Activated T-helper 17 cell treated with anti-CD3 and anti-CD28 coated beads, Interleukin-2, amount 50 U/mL, for 72 hours (primary cell): ENCODE measurements at places on chromosomes 5 and 9. TPM values are rescaled to one million over a fixed set of nuclear protein-coding genes. Genes with fewer than 3 reads are reported as not detected.

- H3K27ac ChIP-seq: no peak overlapping the region
- peaks cover 65% of the 10 kb centered on the region for H3K27me3 ChIP-seq
- no peaks in the 10 kb centered on the region for H3K4me1 ChIP-seq
- ATAC-seq: peak; percentile 7
Measured at GRCh38 chr9:90801973-90802322, 329 bp downstream of the SYK start.

GRCh38 chr5:29777373-29777772 is 1416.1 kb upstream of the CDH6 start:
- no peaks in the 10 kb centered on the region for H3K4me1 ChIP-seq
- no peak for ATAC-seq
- H3K36me3 ChIP-seq: no peaks in the 10 kb centered on the region
- H3K27me3 ChIP-seq: no peaks in the 10 kb centered on the region
- H3K27ac ChIP-seq: no peak overlapping the region

DNA sequence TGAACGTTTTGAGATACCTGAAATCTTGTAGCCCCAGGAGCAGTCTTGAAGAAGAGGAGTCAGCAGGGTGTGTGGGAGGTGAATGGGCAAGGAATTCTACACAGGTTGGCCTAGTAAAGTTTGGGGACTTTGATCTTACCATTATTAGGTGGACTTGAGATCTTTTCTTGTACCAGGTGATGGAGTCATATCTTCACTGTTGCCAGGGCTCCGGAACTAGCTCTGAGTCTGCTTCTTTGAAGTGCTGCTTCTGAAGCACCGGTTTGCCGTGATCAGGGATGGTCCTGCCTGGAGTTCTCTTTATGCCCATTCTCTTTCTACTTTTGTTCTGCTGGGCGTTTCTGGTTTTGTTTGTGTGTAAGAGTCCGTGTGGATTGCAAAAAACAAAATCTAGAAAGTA is 27.4 kb downstream of the RCL1 start:
- ATAC-seq: no peak
- H3K4me1 ChIP-seq: peaks cover 24% of the 10 kb centered on the region
- no peak overlapping the region for H3K4me3 ChIP-seq
- H3K36me3 ChIP-seq: peaks cover 13% of the 10 kb centered on the region
- no peak overlapping the region for H3K27ac ChIP-seq

- H3K27me3 ChIP-seq: no peaks in the 10 kb centered on the region
- ATAC-seq: no peak
- H3K27ac ChIP-seq: no peak overlapping the region
- H3K4me1 ChIP-seq: no peaks in the 10 kb centered on the region
Measured at GRCh38 chr5:15983392-15983791, 196.2 kb downstream of the MARCHF11 start.

DNA sequence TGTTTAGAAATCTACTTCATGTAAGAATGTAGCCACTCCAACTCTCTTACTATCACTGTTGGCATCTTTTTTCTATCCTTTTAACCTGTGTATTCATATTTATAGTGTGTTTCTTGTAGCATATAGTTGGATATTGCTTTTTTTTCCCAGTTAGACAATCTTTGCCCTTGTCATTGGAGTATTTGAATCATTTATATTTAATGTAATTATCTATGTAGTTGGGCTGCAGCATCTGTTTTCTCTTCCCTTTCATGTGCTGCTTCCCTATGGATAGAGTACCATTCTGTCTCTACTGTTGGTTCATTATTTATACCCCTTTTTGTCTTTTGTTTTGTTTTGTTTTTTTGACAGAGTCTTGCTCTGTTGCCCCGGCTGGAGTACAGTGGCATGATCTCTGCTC is 45.2 kb upstream of the PPP2CA start:
- H3K4me3 ChIP-seq: no peak overlapping the region
- no peaks in the 10 kb centered on the region for H3K4me1 ChIP-seq
- H3K27me3 ChIP-seq: no peaks in the 10 kb centered on the region
- no peak for ATAC-seq
- no peaks in the 10 kb centered on the region for H3K36me3 ChIP-seq

- H3K27me3 ChIP-seq: no peaks in the 10 kb centered on the region
- no peaks in the 10 kb centered on the region for H3K4me1 ChIP-seq
- no peak overlapping the region for H3K27ac ChIP-seq
- ATAC-seq: no peak
Measured at GRCh38 chr9:24590432-24590831, 44.7 kb upstream of the IZUMO3 start.

GRCh38 chr5:72692231-72692637 is 124.2 kb upstream of the TNPO1 start:
- no peak overlapping the region for H3K27ac ChIP-seq
- no peak for ATAC-seq
- no peaks in the 10 kb centered on the region for H3K4me1 ChIP-seq
- H3K27me3 ChIP-seq: peaks cover 40% of the 10 kb centered on the region
- no peak overlapping the region for H3K4me3 ChIP-seq

DNA sequence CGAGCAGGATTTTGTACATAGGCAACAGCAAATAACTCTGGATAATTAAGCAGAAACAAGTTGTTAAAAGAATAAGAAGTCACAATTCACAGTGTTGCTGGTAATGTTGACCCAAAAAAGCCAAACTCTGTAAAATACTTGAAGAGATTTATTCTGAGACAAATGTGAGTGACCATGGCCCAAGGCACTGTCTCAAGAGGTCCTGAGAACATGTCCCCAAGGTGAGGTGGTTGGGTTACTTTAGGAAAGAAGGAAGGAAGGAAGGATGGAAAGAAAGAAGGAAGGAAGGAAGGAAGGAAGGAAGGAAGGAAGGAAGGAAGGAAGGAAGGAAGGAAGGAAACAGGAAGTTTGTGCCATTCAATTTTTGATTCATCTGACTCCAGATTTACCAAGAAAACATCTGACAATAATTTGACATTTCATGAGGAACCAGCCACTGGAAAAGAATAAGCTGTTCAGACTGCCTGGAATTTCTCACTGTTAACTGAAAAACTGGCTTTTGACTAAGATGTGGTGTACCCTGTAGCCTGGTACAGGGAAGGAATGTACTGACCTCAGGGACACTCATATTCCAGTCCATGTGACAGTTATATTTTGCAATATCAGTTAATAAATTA is 295.9 kb upstream of the TNC start:
- ATAC-seq: no peak
- no peaks in the 10 kb centered on the region for H3K4me1 ChIP-seq
- no peak overlapping the region for H3K4me3 ChIP-seq
- H3K27me3 ChIP-seq: peaks cover 22% of the 10 kb centered on the region
- no peaks in the 10 kb centered on the region for H3K36me3 ChIP-seq

- no peak for ATAC-seq
- H3K4me1 ChIP-seq: no peaks in the 10 kb centered on the region
- H3K4me3 ChIP-seq: no peak overlapping the region
- peaks cover 42% of the 10 kb centered on the region for H3K27me3 ChIP-seq
- no peak overlapping the region for H3K27ac ChIP-seq
Measured at GRCh38 chr5:77180167-77181081, 30.1 kb upstream of the PDE8B start.

DNA sequence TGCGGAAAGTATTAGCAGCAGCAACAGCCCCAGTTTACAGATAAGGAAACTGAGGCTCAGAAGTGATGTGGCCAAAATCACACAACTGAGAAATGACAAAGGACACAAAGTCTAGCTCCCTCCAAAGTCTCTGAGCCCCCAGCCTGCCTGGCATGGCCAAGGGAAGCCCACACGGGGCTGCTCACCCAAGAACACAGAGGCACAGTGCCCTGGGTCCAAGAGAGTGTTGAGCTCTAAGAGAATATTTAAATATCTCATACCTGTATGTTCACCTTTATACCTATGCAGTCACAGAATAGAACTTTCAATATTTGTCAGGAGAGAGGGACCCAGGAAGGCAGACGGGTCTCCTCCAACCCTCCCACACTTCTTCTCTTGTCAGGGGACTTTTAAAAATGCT is 16.6 kb downstream of the VAV2 start:
- H3K4me1 ChIP-seq: no peaks in the 10 kb centered on the region
- H3K27me3 ChIP-seq: no peaks in the 10 kb centered on the region
- H3K27ac ChIP-seq: no peak overlapping the region
- H3K36me3 ChIP-seq: no peaks in the 10 kb centered on the region
- ATAC-seq: no peak
- H3K4me3 ChIP-seq: no peak overlapping the region

DNA sequence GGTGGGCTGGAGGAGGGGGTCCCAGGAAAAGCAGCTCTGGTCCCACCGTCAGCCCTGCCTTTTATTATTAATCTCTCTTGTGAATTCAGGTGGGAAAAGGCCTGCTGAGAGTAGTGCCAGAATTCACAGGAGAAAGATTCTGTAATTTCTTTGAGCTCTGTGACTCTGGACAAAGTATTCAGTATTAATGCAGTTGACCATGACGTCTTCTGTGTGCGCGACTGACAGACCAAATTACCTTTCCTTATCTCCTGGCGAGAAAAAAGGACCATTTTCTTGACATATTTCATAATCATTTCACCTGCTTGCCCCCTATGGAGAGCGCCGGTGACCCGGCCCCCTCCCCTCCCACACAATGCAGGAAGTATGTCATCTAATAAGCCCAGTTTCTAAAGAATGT is 26.8 kb upstream of the GRHPR start:
- H3K4me1 ChIP-seq: no peaks in the 10 kb centered on the region
- H3K27me3 ChIP-seq: no peaks in the 10 kb centered on the region
- H3K27ac ChIP-seq: no peak overlapping the region
- no peak overlapping the region for H3K4me3 ChIP-seq
- H3K36me3 ChIP-seq: no peaks in the 10 kb centered on the region

DNA sequence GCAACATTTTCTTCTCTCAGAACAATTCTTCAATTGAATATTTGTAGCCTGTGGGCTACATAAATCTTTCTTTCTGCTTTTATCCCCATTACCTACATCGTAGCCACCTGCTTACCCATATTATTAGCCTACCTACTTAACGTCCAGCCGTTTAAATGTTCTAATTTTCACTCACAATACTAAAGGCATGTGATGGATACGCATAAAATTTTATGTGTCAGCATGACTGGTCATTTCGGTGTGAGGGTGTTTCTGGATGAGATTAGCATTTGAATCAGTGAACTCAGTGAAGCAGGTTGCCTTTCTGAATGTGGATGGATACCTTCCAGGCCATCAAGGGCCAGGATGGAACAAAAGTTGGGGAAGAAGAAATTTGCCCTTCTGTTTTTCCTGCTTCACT is 1722.5 kb upstream of the ACO1 start:
- no peaks in the 10 kb centered on the region for H3K4me1 ChIP-seq
- no peak for ATAC-seq
- no peaks in the 10 kb centered on the region for H3K27me3 ChIP-seq

- H3K4me1 ChIP-seq: peaks cover 47% of the 10 kb centered on the region
- peak overlapping the region; percentile 11 for H3K4me3 ChIP-seq
- no peak overlapping the region for H3K27ac ChIP-seq
- H3K27me3 ChIP-seq: no peaks in the 10 kb centered on the region
- ATAC-seq: no peak
Measured at GRCh38 chr9:125634040-125634717, 72.8 kb downstream of the MAPKAP1 start.

- H3K36me3 ChIP-seq: no peaks in the 10 kb centered on the region
- H3K27me3 ChIP-seq: no peaks in the 10 kb centered on the region
- H3K4me3 ChIP-seq: no peak overlapping the region
- no peak overlapping the region for H3K27ac ChIP-seq
- ATAC-seq: peak; percentile 84
- peaks cover 3% of the 10 kb centered on the region for H3K4me1 ChIP-seq
Measured at GRCh38 chr5:80837679-80838078, 122.5 kb upstream of the RASGRF2 start.

DNA sequence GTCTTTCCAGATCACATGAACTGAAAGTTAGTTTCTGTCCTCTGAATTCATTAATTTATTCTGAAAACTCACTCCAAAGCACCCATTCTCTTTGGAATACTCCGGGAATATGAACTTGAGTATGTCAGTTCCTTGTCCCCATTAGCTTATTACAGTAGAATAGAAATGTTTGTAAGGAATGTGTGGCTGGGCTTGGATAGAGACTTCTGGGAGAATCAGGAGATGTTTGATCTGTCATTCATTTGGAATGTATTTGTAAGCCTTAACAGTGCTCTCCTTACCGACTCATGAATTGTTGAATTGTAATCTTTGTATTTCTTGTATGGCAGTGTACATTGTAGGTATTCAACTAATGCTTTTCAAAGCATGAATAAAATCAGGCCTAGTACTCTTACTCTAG is 548.4 kb downstream of the LRRC70 start:
- H3K4me1 ChIP-seq: no peaks in the 10 kb centered on the region
- no peaks in the 10 kb centered on the region for H3K27me3 ChIP-seq
- no peaks in the 10 kb centered on the region for H3K36me3 ChIP-seq
- no peak overlapping the region for H3K27ac ChIP-seq

- H3K27me3 ChIP-seq: peaks cover 3% of the 10 kb centered on the region
- no peaks in the 10 kb centered on the region for H3K4me1 ChIP-seq
- H3K27ac ChIP-seq: no peak overlapping the region
- H3K4me3 ChIP-seq: no peak overlapping the region
- ATAC-seq: no peak
Measured at GRCh38 chr5:150836703-150837102, 9.6 kb upstream of the IRGM start.

GRCh38 chr5:107474361-107474715 is 196.4 kb downstream of the EFNA5 start:
- ATAC-seq: no peak
- no peaks in the 10 kb centered on the region for H3K4me1 ChIP-seq
- H3K27me3 ChIP-seq: peaks cover 6% of the 10 kb centered on the region
- H3K27ac ChIP-seq: no peak overlapping the region

- no peak for ATAC-seq
- H3K36me3 ChIP-seq: no peaks in the 10 kb centered on the region
- no peak overlapping the region for H3K27ac ChIP-seq
- H3K27me3 ChIP-seq: peaks cover 6% of the 10 kb centered on the region
- no peak overlapping the region for H3K4me3 ChIP-seq
- no peaks in the 10 kb centered on the region for H3K4me1 ChIP-seq
Measured at GRCh38 chr5:159682623-159683022, 233.7 kb upstream of the ADRA1B start.

- H3K36me3 ChIP-seq: no peaks in the 10 kb centered on the region
- peaks cover 16% of the 10 kb centered on the region for H3K27me3 ChIP-seq
- H3K4me3 ChIP-seq: no peak overlapping the region
- H3K4me1 ChIP-seq: peaks cover 17% of the 10 kb centered on the region
Measured at GRCh38 chr5:16780325-16780724, 155.8 kb downstream of the MYO10 start.

DNA sequence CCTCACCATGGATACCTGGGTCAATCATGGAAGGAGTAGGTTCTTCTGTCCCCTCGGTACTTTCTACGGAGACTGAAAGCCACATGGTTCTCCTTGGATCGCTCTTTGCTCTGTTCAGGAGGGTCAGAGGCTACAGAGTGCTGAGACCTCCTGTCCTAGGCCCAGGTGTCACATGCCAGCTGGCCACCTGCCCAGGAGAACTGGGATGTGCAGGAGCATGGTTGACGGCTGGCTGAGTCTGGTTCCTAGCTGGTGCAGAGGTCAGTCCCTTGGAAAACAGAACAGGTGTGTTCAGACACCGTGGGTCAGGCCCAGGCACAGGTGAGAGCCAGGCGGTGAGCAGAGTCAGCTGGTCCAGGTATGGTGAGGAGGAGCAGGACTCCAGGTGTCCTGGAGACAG is 416.3 kb downstream of the IRX1 start:
- no peak overlapping the region for H3K27ac ChIP-seq
- no peaks in the 10 kb centered on the region for H3K27me3 ChIP-seq
- no peaks in the 10 kb centered on the region for H3K36me3 ChIP-seq

Gene DPM2
- 29.4 TPM for total RNA-seq

Gene LPAR1
- not detected for total RNA-seq

Gene GRM6
- not detected for total RNA-seq

Gene SURF2
- total RNA-seq: 17.3 TPM

Gene TRPM6
- 0.19 TPM for total RNA-seq

Gene DMAC1
- total RNA-seq: 35.1 TPM

Gene IL7R
- 203 TPM for total RNA-seq

Gene CREBRF
- total RNA-seq: 10.5 TPM

Gene ZNG1A
- total RNA-seq: 38.8 TPM

Gene HMMR
- total RNA-seq: 68.0 TPM

Gene CCNI2
- total RNA-seq: 1.2 TPM

Gene CDX1
- total RNA-seq: not detected
